Aorta (tissue), 5 donors: ENCODE measurements at places on chromosomes 13 and 19.

GRCh38 chr19:35986664-35987570, 8.1 kb upstream of the SDHAF1 start:
- H3K27ac ChIP-seq: no peak overlapping the region
- H3K27me3 ChIP-seq: no peaks in the 10 kb centered on the region
- H3K36me3 ChIP-seq: no peaks in the 10 kb centered on the region
- H3K4me1 ChIP-seq: no peaks in the 10 kb centered on the region
- no peak for DNase-seq

DNA sequence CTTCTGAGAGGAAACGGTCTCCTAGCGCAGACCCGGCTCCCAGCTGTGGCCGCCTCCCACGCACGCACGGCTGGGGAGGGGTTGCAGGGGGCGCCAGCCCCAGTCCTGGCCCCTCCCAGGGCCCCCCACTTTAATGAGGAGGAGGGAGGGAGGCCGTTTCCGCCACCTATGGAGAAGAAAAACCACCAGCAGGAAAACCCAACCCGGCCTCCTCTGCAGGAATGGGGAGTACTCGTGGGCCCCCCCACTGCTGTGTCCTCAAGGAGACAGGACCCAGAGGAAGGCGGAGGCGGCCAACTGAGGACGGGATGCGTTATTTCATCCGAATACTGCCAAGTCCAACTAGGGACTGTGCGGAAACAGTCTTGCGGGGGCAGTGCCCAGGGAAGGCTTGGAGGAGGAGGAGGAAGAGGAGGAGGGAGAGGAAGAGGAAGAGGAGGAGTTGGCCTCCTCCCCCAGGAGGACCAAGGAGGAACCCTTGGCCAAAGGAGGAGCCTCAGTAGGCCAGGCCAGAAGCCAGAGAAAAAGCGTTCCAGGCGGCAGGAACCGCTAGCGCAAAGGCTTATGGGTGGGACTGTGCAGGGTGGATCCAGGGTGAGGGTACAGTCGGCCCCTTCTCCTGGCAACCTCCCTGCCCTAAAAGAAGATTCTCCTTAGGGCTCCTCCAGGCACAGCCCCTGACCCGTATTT, 3.9 kb upstream of the SSBP4 start:
- H3K4me3 ChIP-seq: no peak overlapping the region
- no peaks in the 10 kb centered on the region for H3K36me3 ChIP-seq
- H3K4me1 ChIP-seq: no peaks in the 10 kb centered on the region
- peak overlapping the region; percentile 49 for H3K27ac ChIP-seq
- peak; percentile 91 for DNase-seq

- no peaks in the 10 kb centered on the region for H3K27me3 ChIP-seq
- peak; percentile 8 for DNase-seq
- no peaks in the 10 kb centered on the region for H3K36me3 ChIP-seq
- H3K27ac ChIP-seq: no peak overlapping the region
- H3K4me1 ChIP-seq: no peaks in the 10 kb centered on the region
- H3K4me3 ChIP-seq: no peak overlapping the region
Measured at GRCh38 chr19:53947624-53948023, 15.1 kb upstream of the CACNG8 start.

- H3K27me3 ChIP-seq: no peaks in the 10 kb centered on the region
- no peaks in the 10 kb centered on the region for H3K4me1 ChIP-seq
- no peaks in the 10 kb centered on the region for H3K36me3 ChIP-seq
- no peak overlapping the region for H3K27ac ChIP-seq
- H3K4me3 ChIP-seq: no peak overlapping the region
Measured at GRCh38 chr13:102567857-102568256, 28.9 kb upstream of the TPP2 start.

DNA sequence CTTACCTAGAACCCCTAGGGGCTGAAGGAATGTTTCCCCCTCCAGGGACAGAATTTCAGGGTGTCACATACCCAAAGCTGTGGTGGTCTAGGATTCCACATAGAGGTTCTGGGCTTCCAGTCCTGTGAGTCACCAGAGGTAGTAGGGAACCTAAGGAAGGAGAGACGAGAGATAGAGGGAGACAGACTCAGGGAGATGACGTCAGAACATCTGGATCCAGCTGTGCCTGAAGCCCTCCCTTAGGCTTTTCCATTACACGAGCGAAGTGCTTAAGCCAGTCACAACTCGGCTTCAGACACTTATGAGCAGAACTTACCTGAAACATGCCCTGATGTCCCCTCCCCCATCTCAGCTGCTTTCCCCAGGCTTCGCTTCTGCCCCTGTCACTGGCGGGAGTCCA, 11.8 kb upstream of the SELENOW start:
- H3K4me3 ChIP-seq: no peak overlapping the region
- H3K27me3 ChIP-seq: no peaks in the 10 kb centered on the region
- no peak for DNase-seq
- no peak overlapping the region for H3K27ac ChIP-seq
- H3K4me1 ChIP-seq: no peaks in the 10 kb centered on the region
- no peaks in the 10 kb centered on the region for H3K36me3 ChIP-seq

DNA sequence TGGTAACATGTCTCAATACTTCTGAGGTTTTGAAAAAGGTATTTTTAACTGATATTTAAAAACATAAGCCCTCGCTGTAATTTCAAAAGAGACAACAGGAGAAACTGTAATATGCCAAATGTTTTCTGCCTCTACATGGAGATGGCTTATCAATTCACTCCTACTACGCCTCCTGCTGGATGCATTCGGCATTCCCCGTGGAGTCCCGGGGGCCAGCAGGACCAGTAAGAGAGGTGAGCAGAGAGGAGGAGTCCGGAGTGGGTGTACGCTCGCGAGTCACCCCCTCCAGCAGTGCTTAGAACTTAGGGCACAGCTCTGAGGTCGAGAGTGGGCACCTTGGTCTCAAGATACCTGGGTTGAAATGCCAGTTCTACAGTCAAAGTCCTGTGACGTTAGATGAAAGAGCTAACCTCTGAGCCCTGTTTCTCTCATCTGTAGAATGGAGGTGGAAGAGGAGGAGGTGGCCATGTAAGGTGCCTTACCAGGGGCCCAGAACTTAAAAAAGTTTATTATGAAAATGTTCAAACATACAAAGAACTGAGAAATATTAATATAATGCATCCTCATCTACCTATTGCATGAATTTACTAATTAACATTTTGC, 110.2 kb downstream of the STK24 start:
- no peaks in the 10 kb centered on the region for H3K27me3 ChIP-seq
- no peak for DNase-seq
- H3K27ac ChIP-seq: no peak overlapping the region

DNA sequence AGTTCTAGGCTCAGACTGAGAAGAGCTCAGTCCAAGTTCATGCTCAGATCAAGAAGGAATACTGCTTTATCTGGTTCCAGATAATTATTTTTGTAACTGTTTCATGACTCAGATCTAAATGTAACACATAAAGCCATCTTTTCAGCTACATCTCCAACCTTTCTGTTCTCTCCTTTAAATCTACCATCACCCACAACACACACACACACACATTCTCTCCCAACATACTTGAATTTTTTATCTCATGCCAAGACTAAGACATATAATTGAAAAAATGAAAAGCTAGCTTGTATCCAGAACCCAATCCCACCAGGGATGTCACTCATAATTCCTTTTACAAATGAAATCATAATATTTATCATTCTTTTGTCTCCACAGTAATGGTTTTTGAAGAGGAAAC, 7.6 kb downstream of the KATNAL1 start:
- H3K4me3 ChIP-seq: no peak overlapping the region
- no peaks in the 10 kb centered on the region for H3K4me1 ChIP-seq
- DNase-seq: no peak
- no peaks in the 10 kb centered on the region for H3K36me3 ChIP-seq

GRCh38 chr13:24181991-24182702, 21.6 kb downstream of the SPATA13 start:
- H3K4me3 ChIP-seq: no peak overlapping the region
- no peaks in the 10 kb centered on the region for H3K4me1 ChIP-seq
- H3K27me3 ChIP-seq: no peaks in the 10 kb centered on the region
- no peak overlapping the region for H3K27ac ChIP-seq
- no peak for DNase-seq
